ENCODE measurements at places on chromosomes 7 and 10. TPM values are rescaled to one million over a fixed set of nuclear protein-coding genes. Genes with fewer than 3 reads are reported as not detected.

- no peak for DNase-seq
Observed at GRCh38 chr7:110759069-110759468, 331.9 kb upstream of the LRRN3 start.

DNA sequence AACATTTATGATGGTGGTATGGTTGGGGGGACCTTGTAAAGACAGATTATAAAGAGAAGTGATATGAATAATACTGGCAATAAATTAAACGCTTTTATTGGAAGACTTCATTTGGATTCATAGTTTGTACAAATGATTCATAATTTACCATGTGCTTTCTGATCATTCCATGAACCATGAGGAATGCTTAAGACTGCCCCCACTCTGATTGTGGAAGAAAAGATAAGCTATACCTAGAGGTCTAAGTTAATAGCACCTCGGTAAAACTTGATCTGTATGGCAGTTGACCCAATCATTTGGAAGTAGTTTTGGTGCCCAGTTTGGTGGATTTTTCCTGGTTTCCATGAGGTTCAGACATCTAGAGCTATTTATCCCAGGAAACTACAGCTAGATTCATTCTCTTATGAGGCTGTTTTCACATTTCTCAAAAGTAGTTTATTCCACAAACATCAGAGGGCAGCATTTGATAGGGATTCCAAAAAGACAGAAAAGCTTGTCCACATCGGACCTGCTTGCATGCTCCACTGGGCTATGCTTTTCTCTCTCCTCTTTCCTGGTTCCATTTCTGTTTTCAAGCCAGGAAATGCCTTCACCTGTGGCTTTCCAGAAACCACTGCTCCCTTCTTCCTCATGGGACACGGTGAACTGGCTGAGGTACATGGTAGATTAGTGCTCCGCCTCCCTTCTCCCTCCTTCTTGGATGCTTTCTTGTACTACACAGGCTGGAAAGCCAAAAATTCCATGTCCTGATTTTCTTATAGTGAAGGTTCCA is 29.2 kb downstream of the TFAM start:
- DNase-seq, result peak; percentile 52

Gene GPR26
- not detected for polyA plus RNA-seq

DNA sequence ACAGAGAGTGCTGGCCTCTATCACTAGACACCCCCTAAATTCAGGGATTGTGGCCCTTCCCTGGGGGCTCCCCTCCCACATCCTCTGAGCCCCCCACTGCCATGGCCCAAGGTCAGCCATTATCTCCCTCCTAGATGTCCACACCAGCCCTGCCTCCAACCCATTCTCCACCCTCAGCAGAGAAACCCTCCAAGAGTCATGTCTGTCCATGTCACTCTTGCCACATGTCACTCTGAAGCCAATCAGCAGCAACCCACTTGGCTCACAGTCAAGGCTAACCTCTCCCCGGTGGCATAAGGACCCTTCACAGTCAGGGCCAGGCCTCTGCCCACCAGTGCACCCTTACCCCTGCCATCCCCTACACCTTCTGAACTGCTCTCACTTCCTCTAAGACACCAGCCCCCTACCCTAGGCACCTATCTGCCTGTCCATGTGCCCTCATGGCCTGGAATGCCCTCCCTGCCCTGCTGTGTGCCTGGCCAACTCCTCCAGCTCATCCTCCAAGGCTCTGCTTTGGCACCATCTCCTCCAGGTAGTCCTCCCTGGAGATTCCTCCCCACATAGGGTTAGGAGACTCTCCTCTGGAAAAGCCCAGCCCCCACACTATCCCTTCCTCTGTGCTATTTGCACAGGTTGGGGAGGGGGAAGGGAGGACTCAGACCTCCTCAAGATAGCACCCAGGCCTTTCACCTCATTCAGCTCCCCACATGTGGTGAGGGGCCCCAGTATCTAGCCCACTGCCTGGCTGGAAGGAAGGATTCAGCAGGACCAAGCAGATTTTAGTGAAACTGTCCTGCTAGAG is 83.7 kb downstream of the GRID1 start:
- DNase-seq, result no peak

- DNase-seq, result no peak
Observed at GRCh38 chr7:48077423-48077822, 11.6 kb upstream of the UPP1 start.

Gene CBLL1
- 30.5 TPM for polyA plus RNA-seq

Gene GIGYF1
- 46.5 TPM for polyA plus RNA-seq

Gene NEURL1
- polyA plus RNA-seq, result 1.8 TPM

DNA sequence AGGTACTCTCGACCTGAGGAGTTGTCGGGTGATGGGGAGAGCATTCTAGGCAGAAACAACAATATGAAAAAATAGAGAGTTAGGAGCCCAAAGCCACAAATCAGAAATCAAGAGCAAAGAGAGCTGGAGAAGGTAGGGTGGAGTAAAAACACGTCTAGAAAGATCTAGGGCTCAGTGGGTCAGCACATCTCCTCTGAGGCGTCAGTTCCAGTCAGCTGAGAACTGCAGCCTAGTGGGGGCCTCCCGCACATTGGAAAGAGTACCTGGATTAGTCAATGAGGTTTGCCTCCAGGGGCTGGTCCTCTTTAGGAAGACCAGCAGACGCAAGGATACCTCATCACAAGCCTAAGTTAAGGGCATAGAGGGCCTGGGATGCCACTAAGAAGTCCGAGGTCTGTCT is 113.2 kb upstream of the LANCL2 start:
- DNase-seq, result no peak

Gene DNAJC12
- 13.2 TPM for polyA plus RNA-seq

DNA sequence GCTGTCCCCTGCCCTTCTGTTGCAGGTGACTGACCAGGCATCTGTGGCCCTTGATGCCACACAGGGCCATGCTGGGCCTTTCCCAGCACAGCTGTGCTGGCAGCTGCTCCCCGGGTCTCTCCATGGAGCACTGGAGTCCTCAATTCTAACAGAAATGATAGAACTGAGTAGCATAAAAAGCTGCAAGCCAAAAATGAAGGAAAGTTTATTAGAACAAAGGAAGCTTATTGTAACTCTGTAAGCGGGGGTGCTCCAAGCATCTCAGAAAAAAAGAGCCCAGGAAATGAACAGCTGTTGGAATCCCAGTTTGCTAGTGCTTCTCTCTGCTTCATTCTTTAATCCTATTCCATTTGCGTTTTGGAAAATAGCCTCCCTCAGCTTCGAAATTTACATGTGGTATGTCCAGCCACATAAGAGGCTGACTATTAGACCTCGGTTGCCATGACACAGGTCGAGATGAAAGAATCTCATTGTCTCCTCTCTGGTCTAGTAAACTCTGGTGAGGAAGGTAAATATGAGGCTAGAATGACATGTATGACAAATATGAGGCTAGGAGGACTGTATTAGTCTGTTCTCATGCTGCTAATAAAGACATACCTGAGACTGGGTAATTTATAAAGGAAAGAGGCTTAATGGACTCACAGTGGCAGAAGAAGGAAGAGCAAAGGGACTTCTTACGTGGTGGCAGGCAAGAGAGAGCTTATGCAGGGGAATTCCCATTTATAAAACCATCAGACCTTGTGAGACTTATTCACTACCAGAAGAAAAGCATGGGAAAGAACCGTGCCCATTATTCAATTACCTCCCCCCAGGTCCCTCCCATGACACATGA is 23.7 kb downstream of the EPDR1 start:
- DNase-seq, result no peak

Gene GHRHR
- polyA plus RNA-seq, result 0.14 TPM

Gene HOXA9
- 119 TPM for polyA plus RNA-seq

Gene CAV2
- polyA plus RNA-seq, result 24.9 TPM

Gene DDIT4
- 67.8 TPM for polyA plus RNA-seq

Gene DGKB
- polyA plus RNA-seq, result 2.9 TPM

DNA sequence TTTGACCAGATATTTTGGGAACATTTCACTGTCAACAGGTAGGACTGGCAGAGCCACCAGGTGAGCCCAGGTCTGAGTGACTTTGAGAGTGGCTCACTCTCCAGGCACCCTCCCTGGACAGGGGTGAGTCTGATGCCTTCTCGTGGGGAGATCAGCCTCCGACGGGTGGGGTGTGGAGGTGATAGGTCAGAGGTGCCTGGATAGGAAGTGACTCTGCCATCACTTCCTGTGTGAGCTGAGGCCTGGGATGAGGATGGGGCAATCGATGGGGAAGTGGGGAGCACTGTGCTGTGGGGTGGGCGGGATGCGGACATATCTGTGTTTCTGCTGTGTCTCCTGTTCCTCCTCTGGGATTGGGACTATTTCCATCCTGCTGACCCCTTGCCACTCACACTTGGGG is 34.6 kb downstream of the IFT22 start:
- no peak for DNase-seq

- no peak for DNase-seq
Observed at GRCh38 chr10:4844864-4845263, 18.9 kb downstream of the AKR1E2 start.

Gene TECPR1
- 23.5 TPM for polyA plus RNA-seq

DNA sequence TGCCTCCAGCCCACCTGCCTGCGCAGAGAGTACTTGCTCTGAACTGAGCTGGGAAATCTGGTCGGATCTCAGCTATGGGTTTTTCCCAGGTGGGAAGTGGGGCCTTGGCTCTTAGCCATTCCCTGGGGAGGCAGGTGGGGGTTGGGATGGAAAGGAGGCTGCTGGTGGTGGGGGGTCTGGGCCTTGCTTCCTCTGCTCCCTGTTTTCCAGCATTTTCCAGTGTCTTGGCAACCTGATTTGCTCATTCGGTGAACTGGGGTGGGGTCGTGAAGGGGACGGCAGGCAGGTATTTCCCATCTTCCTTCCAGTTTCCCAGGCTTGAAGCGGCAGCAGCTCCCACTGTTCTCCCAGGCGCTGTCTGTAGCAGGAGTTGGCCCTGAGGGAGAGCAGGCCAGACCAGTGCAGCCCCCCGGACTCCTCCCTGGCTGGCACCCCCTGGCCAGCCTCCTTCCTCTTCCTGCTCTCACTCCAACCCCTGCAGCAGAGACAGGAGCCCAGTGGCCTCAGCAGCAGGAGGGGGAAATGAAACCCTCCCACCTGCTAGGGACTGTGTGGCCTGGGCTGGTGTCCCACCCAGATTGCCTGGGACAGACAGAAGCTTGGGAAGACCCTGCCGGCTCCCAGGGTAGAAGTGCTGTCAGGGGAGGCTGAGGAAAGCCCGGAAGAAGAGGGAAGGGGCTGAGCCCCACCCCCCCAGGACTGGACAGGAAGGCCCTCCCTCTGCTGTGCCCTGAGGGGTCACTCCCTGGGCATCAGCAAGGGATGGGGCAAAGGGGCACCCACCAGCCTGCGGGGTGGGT is 6.6 kb downstream of the TRIM8 start:
- DNase-seq, result no peak

Gene CDNF
- polyA plus RNA-seq, result 3.3 TPM

Gene TDRD1
- polyA plus RNA-seq, result 0.03 TPM

- DNase-seq, result peak; percentile 85
Observed at GRCh38 chr7:105013816-105014692, at the start of gene KMT2E. Gene KMT2E (plus strand): TSS chr7:105014205. CDS start chr7:105040953, 26,748 bp downstream.

GRCh38 chr10:22369434-22370072 is 24.3 kb downstream of the SPAG6 start:
- no peak for DNase-seq

Gene ZNF22
- polyA plus RNA-seq, result 95.2 TPM

Gene CPN1
- polyA plus RNA-seq, result 3.1 TPM

Gene TECTB
- not detected for polyA plus RNA-seq

Gene TLX1
- 0.09 TPM for polyA plus RNA-seq

GRCh38 chr7:94452239-94452638 is 57.4 kb upstream of the CASD1 start:
- DNase-seq, result peak; percentile 64

GRCh38 chr7:35565927-35566326 is 129.0 kb downstream of the HERPUD2 start:
- DNase-seq, result no peak

DNA sequence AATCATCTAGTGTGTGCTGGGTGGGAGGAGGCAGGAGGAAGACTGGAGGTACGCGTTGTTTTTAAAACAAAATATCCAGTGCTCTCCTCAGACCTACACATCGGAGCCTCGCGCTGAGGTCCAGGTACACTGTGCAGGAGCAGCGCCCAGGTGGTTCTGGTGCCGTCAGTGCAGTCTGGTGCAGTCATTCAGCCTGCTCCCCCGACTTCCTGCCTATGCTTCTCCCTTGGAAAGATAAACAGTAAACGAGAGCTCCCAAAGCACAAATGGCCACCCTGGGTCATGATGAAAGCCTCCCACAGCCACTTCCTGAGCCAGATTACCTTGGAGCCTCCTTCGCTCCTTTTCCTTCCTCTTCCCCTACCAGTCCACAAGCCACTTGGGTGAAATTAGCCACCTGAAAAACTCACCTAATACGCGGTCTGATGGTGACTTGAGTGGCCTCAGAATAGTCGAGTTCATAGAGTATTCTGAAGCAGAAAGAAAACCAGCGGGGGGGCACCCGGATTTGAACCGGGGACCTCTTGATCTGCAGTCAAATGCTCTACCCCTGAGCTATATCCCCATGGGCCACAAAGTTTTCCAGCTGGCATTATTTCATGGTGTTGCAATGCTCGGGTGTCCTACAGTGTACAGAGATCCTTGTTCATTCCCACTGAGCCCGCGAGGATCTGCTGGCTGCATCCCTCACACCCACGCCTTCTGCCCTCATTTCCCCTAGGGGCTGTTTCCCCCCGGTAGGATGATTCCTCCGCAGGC is 82.5 kb downstream of the ZNF467 start:
- DNase-seq, result no peak

Gene SFRP4
- 2.9 TPM for polyA plus RNA-seq

Gene BMPER
- polyA plus RNA-seq, result 29.1 TPM

DNA sequence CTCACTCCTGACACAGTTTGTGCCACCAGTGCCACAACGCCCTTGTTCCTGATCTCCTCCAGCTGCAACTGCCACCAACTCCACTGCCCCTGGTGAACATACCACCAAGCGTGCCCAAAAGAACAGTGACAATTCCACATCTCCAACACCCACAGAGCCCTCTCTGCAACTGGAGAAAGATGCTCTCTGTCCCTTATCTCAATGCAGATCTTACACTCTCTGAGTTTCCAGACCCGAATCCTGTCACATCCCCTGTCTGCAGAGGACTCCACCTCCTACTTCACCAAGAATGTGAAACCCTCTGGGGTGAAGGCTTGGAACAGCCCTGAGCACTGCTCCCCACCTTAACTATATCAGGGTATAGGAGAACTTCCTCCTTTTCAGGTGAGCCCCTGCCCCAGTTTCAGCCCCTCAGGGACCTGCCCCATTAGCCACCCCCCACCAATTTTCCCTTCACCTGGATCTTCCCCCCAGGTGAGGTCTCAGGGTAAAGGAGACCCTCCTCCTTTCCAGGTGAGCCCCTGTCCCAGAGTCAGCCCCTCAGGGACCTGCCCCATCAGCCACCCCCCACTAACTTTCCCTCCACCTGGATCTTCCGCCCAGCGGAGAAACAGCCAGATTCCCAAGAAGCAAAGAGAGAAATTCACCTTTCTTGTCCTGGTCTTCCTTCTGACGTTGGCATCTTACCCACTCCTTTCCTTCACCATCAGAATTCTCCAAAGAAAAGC is 55.0 kb downstream of the CPXM2 start:
- no peak for DNase-seq

GRCh38 chr7:70733090-70733489 is 398.9 kb upstream of the GALNT17 start:
- DNase-seq, result no peak

DNA sequence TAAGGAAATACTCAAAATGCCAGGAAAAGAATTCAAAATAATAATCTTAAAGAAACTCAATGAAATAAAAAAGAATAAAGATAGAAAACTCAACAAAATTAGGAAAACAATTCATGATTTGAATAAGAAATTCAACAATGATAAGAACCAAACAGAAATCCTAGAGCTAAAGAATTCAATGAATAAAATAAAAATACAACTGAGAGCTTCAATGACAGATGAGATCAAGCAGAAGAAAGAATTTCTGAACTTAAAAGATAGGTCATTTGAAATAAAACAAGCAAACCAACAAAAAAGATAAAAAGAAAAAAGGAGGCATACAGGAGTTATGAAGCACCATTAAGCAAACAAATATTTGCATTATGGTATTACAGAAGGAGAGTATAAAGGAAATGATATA is 5.6 kb upstream of the AKR1B1 start:
- DNase-seq, result no peak
